Melanocyte of skin (primary cell): ENCODE measurements at places on chromosomes 1 and 21. TPM values are rescaled to one million over a fixed set of nuclear protein-coding genes. Genes with fewer than 3 reads are reported as not detected.

The CAMTA1 gene
- 50.6 and 65.8 TPM in 2 replicates for total RNA-seq

The TAS1R1 gene
- not detected in 2 replicates for total RNA-seq

The RAP1GAP gene
- total RNA-seq, result 4.8 and 6.7 TPM in 2 replicates

The HPCAL4 gene
- under 0.01 TPM in 2 replicates for total RNA-seq
